Epithelial cell of esophagus (primary cell): ENCODE measurements at places on chromosomes 5 and 9.

DNA sequence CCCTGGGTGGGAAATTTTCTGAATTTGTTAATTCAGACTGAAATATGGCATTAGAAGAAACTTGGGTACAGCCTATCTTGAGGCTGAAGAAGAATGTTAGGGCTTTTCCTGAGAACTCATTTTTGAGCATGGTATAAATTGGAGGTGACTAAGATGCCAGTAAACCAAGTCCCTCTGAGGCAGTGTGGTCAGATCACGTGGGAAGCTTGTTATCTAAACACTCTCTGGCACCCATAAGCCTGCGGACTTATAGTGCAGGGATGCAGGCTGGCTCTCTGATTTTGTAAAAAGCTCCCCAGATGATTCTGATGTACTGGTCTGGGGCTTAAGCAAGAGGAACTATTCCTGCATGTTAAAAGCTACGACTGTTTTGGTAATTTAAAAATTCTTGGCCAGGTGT, 34.3 kb downstream of the MTMR12 start:
- DNase-seq = peak; percentile 20

GRCh38 chr9:2957656-2958200, 113.8 kb upstream of the PUM3 start:
- DNase-seq = no peak

GRCh38 chr9:107487521-107488374, 1.8 kb downstream of the KLF4 start:
- peak; percentile 70 for DNase-seq

GRCh38 chr9:90803860-90804593, 2.4 kb downstream of the SYK start:
- DNase-seq = no peak

DNA sequence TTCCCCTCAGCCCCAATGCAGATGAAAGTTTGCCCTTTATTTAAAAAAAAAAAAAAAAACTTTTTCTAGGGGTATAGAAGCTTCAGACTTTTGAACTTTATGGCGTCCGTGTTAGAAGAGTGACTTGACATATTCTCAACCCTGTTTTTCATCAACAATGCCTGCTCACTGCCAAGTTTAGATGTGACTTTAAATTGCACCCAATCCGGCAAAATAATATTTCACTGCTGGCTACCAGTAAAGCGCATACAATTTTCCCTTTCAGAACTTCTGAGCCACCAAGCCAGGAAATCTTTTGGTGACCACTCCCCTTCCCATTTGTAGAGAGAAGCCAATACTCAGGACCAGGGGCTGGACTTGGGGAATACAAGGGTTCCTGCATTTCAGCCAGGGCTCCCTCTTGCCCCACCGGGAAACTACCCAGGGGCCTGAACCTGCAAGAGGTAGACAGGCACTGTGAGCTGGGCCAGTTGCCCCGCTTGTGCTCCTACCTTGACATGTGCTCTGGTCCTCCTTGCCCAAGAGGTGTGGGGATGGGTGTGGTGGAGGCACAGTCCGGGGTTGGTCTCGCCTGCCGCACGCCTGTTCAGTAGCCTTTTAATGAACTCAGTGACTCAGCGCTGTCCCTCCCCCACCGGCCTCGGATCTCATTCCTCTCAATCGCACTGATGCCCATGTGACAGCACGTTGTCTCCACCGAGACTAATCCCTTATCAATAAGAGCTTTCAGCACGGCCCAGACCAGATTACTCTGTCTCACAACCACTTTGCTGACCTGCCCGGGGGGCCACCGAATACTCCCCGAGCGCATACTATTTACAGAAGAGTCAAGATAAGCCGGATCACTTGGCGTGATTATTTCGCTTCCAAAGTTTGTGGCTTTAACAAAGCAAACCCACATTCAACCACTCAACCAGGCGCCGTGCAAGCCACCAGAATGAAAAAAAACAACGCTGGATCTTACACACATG, 226.4 kb downstream of the DCP2 start:
- DNase-seq = peak; percentile 87

- no peak for DNase-seq
Measured at GRCh38 chr5:24714746-24715145, 70.0 kb upstream of the CDH10 start.

GRCh38 chr5:147193123-147193522, 41.7 kb upstream of the STK32A start:
- DNase-seq = no peak

GRCh38 chr5:66807743-66808142, 211.6 kb downstream of the MAST4 start:
- DNase-seq = peak; percentile 88

DNA sequence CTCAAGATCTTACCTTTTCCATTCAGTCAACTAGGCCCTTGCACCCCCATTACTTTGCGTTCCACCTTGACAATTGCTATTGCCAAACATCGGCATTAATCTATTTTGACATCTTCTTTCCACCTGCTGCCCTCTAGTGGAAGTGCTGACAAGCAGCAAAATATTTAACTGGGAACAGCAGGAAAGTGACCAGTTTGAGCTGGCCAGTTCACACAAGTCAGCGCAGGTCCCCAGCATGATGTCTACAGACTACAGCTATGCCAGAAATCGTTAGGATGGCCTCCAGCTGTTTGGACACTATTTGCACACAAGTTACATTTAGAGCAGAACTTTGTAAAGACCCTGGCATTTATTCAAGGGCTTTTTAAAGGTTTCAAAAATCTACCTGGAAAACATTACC, 160.1 kb downstream of the GHR start:
- peak; percentile 82 for DNase-seq

- no peak for DNase-seq
Measured at GRCh38 chr5:51625224-51625968, 242.1 kb downstream of the ISL1 start.

DNA sequence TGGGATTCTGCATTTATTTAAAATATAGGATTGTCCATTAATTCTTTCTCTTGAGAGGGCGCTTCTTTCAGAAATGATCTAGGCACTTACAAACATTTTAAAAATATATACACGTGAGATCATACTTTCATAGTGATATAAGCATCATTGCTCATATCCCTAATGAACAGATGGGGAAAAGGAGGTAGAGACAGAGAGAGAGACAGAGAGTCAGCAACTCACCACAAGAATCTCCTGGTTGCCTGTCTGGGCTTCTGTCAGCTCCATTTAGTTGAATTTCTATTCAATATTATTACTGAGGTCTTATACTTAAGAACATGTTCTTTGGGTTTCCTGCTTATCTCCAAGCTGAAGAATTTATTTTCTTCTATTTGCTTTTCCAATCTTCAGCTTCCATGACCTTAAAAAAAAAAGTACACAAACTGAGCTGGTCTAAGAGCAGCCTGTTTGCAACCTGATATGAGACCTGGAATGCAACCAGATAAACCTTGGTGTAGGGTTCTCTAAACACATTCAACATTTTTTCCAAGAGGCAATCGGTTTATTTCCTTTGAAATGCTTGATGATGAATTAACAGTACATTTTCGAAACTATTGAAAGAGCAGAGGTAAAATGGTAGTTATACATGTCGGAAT, 51.6 kb upstream of the LIFR start:
- no peak for DNase-seq

DNA sequence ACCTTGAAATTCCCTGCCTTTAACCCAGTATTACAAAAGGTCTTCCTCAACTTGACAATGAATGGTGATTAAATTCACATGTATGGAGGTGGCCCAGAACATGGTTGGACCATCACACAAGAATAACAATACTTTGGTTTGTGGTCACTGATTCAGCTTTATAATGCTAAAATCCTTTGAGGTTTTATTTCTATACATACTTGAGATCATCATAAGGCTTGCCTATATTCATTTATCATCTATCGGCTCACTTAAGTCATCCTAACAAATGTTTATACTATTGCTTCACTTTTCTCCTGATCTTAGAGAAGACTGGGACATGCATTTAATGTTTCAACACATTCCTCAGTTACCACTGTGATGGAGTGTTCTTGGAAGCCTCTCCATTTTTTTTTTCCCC, 191.3 kb downstream of the DMAC1 start:
- no peak for DNase-seq

- no peak for DNase-seq
Measured at GRCh38 chr5:131976414-131977211, 31.1 kb upstream of the MEIKIN start.
